ENCODE measurements at places on chromosomes 3 and 15.

DNA sequence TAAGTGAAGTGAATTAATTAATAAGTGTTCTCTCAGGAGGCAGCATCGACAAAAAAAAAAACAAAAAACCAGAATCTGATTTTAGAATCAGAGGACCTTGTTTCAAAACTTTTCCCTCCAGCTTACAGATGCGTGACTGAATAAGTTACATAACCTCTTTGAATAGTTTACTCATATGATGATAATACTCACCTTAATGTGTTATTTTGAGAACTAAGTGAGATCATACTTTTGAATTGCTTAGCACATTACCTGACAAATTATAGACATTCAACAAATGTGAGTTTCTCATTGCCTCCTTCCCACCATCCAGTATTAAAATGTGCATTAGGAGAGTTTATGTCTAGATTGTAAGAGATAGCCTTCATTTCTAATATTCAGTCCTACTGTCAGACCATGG lies 94.0 kb downstream of the SOX2 start:
- no peak for DNase-seq

GRCh38 chr3:130459944-130460343 lies 57.0 kb upstream of the COL6A6 start:
- DNase-seq: no peak

GRCh38 chr15:51263116-51263515 lies 75.3 kb downstream of the CYP19A1 start:
- no peak for DNase-seq

DNA sequence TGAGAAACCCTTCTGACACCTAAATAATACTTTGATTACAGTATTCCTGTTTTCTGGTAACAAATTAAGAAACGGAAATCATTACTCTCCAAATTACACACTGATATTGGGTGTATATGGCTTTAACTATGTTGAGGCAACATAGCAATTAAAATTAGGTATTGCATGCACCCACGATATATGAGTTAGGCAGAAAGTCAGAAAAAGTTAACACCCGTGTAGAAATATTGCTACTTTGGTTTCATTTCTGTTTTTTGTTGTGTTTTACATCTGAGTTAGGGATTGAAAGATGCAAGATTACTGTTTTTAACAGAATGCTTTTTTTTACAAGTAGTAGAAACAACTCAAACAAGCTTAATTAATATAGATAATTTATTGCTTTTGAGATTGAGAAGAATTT lies 327.8 kb downstream of the GBE1 start:
- no peak for DNase-seq

- no peak for DNase-seq
Observed at GRCh38 chr15:76340803-76341365, 4.3 kb downstream of the ISL2 start.

GRCh38 chr3:143295201-143296080 lies 175.9 kb downstream of the CHST2 start:
- DNase-seq: no peak

DNA sequence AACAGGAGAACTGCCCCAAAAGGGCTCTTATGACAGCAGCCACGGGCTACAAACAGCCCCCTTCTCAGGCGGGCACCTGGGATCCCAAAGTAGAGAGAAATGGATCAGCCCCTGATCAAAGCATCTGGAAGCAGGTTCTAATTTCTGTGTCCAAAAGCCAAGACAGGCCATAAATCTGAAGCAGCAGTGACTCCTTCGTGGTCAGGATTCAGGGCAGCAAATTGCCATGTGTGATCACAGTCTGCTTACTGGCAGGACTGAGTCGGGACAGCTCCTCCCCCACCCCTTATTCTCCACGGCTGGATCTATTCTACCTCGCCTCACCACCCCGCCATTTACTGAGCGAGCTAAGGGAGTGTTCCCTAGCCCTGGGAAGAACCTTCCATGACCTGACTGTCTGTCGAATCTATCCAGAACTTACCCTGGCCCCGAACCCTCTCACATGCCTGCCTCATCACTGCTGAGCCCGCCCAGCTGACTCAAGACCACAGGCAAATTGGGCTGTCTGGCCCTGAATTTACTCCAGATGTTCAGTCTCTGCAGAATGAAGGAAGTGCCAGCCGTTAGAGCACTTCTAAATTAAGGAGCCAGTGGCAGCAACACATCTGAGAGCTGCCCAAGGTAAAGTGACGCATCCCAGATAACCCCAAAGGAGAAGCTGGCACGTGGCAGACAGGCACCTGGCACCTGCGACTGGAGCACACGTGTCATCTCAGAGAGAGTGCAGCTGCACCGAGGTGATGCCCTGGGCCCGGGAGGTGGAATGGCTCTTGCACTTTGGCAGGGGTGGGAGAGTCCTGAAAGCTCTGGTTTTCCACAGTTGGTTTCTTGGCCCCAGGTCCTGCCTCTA lies 1.3 kb downstream of the LRRC15 start:
- DNase-seq: no peak

DNA sequence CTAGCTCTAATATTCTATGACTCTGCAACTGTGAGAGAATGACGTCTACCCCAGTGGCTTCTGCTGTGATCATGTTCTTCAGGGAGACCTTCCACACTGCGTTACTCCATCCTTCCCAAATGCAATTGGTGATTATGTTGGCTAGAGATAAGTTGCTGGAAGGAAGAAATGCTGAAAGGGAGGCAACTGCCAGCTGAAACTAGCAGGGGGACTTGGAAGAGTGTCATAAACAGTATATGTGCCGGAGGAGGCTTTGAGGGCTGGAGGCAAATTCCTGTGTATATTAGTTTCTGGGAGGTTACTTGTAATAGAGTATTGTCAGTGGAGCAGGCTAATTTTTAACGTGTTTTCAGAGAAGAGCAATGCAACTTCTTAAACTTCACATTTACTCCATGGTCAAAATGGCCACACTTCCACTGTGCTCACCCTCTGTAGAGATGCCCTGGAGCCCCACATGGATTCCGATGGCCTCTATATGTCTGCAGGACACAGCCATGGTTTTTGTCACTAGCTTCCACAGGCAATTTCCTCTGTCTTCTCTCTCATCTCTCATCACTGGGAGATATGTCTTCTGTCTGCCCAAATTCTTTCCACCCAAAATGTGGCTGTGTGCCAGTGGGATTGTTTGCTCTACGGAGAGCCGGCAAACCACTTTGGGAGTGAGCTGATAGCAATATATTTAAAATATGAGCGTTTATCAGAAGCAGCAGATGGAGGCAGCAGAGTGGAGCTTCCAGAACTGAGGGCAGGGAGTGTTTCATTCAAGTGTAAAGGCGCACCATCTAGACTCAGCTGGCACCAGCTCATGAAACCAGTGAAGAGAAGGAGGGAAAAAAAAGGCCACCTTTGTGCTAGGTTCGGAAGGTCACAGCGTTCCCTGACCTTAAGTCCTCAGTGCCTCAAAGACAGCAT lies 13.3 kb upstream of the CD47 start:
- no peak for DNase-seq

DNA sequence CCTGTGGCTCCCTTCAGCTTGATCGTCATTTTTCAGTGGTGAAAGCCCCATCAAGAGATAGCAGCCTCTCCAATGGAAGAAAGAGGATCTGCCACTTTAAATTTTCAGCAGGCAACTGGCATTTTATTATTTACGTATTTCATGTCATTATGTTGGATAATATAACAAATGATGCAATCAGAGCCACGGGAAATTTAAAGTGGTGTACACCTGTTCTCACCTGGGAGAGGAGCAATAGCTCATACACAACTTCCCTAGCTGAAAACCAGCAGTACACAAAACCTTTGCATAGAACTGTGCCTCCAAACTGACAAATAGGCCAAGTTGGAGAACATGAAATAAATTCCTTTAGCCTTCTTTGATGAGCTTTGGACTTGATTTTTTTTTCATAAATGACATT lies 136.9 kb downstream of the SATB1 start:
- DNase-seq: no peak

- DNase-seq: no peak
Observed at GRCh38 chr3:86929046-86929445, 61.9 kb downstream of the VGLL3 start.

DNA sequence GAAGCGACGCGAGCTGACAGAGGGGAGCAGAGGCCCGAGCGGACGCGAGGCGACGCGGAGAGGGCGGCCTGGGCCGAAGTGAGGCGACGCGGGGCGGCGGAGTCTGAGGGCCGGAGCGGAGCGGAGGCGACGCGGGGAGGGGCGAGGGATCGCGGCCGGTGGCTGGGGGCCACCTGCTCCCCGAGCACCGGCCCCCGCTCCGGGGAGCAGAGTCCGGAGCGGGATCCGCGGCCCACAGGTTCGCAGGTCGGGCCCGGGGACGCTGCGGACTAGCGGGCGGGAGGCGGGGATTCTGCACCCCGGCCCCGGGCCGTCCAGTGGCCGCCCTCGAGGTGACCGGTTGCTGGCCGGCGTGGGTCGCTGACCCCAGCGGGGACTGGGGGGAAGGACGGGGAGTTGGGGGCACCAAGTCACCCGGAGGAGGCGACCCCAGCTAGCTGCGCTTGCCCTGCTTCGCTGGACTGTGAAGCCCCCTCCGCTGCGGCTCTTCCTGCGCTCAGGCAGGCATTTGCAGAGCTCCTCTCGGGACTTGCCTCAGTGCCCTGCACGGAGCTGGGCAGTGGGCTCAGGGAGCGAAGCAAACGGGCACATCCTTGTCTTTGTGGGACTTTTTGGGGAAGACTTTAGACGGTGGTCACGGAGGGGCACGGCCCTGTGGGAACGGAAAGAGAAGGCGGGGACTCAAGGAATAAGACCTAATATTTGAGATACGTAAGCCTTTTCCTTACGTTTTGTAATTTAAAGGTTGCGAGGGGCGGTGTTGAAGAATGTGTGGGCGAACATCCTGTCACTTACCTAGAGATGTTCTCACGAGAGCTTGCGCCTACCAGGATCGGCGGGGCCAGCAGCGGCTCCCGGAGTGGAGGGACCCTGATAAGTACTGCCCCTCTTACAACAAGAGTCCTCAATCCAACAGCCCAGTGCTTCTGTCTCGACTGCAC lies 566 bp downstream of the HMCES start:
- DNase-seq: peak; percentile 18

DNA sequence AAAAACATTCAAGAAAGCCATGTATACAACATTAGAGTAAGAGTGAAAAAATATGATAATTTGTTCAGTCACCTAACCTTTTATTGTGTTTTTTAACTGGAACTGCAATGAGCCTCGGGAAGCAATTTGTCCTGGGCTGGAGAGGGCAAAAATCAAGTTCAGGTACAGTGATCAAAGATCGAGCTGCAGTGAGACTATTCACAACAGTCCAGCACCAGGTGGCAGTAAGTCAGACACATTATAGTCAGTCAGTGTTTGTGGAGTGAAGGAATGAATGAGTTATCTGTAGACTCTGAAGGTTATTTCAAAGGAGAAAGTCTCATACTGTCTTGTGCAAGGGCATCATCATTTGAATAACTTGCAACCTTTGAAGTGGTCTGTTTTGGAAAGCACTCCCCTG lies 116.6 kb downstream of the CHDH start:
- DNase-seq: no peak

GRCh38 chr15:52193321-52193720 lies 2.1 kb upstream of the GNB5 start:
- DNase-seq: no peak

DNA sequence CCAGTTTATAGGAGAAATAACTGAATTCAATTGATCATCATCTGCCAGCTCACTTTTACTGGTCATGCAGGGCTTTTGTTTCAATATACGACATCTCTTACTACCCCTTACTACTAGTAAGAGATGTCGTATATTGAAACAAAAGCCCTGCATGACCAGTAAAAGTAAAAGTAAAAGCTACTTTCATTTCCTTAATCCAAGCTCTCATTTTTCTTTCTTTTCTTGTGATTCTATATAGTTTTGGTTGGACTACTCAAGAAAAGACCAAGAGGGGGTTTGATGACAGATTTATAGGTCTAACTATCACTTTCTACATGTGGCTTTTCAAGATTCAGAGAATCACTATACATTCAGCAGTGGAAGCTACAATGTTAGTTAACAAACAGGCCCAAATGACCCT lies 1237.3 kb downstream of the ROBO2 start:
- DNase-seq: no peak

GRCh38 chr3:36219398-36219797 lies 160.9 kb upstream of the STAC start:
- no peak for DNase-seq

DNA sequence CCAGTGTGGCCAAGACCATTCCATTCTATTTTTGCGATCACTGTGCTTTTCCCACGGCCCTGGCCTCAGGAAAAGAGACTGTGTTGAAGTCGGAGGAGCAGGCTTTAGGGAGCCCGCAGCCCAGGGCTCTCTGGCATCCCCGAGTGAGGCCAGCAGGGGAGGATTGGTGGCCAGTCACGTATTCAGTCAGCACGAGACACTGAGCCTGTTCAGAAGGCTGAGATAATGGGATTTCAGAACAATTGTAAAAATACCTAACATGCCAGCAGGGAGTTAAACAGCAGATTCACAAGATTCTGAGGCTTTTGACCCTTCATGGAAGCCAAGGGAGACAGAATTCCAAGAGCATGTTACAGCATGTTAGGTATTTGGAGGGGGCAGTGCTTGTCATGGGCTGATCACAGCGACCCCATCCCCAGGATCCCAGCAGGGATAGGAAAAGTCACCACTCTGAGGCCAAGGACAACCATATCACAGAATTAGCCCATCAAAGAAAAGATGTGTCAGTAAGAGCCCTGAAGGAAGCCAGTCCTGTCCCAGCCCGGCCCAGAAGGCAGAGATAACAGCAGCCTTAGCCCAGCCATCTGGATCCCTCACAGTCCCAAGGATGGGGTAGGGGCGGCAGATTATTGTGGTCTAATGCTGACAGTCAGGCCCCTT lies 40.6 kb downstream of the AMOTL2 start:
- no peak for DNase-seq

DNA sequence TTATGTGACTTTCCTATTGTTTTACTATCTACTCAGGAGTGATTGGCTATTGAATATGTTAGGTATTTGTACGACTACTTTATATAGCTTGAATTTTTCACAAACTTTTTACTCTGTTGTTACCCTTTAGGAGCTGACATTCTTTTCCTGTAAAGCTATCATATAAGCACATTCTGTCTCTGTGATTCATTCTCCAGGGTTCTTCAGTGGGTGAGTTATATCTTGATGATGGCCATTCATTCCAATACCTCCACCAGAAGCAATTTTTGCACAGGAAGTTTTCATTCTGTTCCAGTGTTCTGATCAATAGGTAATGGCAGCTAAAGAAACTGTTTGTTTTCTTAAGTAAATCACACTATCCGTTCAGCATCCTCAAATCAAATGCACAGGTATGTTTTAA lies 10.1 kb upstream of the CAPN3 start:
- DNase-seq: no peak

DNA sequence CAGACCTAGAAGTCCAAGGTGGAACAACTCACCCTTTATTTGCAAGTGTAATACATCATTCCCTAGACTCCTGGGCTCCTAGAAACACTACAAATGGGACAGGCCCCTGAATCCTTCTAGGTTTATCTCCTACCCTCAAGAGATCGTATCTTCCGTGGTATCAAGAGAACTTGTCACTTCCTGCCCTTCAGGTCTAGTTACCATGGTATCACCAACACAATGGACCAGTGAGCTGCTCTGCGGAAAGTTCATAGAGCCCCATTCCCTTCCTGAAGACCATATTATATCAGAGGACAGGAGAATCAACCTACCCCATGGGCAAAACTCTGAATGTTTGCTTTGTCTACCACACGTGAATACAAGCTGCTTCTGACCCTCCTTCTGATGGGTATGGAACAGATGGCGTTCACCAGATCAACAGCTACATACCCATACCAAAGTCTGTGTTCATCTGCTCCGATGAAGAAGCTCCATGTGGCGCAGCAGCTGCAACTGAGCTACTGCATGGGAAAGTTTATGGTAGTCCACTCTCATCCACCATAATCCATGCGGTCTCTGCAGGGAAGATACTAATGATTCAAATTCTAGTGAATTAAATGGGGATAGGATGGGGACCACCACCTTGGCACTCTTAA lies 84.6 kb upstream of the KLF13 start:
- DNase-seq: no peak

- DNase-seq: no peak
Observed at GRCh38 chr3:52227117-52227516, 1.7 kb upstream of the TLR9 start.

Measured in stimulated activated CD4-positive, alpha-beta T cell treated with anti-CD3 and anti-CD28 coated beads, Interleukin-15, amount 100 ng/mL, for 1 hour (primary cell).